ENCODE measurements at places on chromosomes 6 and 20.
A peak's percentile ranks its signal among the peaks of the same experiment; 100 is the strongest.

DNA sequence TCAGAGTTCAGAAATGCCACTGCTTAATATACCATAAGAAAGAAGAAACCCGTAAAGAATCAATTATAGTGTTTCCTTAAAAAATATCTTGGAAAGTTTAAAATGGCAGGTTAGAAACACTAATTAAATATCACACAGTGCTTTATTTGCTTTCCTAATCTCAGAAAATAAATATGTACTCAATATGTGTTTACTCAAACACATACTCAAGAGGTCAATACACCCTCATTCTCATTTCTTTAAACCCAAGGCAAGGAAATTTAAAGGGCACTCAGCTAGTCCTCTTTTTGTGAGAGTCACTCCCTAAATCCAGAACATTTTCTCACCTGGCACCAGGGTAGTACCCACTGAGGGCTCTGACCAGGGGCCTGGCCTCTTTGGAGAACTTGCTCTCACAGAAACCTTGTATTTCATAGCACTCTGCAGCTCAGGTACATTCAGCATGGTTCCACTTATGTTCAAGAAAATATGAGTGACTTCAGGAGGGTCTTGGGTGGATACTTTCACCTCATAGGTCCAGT lies 38.2 kb downstream of the ROS1 start:
- DNase-seq, result no peak

- DNase-seq, result no peak
These were observed 625.0 kb upstream of the MAN1A1 start for GRCh38 chr6:119974430-119975159.

DNA sequence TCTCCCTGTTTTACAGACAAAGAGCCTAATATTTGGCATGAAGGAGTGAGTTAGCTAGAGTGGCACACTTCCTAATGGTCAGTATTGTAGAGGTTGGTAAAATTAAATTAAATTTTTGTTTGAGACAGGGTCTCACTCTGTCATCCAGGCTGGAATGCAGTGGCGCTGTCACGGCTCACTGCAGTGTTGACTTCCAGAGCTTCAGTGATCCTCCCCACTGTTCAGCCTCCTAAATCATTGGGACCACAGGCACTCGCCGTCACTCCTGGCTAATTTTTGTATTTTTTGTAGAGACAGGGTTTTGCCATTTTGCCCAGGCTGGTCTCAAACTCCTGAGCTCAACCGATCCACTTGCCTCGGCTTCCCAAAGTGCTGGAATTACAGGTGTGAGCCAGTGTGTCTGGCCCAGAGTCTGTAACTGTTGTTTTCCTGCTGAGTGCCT lies 70.9 kb downstream of the SCAND1 start:
- no peak for DNase-seq

DNA sequence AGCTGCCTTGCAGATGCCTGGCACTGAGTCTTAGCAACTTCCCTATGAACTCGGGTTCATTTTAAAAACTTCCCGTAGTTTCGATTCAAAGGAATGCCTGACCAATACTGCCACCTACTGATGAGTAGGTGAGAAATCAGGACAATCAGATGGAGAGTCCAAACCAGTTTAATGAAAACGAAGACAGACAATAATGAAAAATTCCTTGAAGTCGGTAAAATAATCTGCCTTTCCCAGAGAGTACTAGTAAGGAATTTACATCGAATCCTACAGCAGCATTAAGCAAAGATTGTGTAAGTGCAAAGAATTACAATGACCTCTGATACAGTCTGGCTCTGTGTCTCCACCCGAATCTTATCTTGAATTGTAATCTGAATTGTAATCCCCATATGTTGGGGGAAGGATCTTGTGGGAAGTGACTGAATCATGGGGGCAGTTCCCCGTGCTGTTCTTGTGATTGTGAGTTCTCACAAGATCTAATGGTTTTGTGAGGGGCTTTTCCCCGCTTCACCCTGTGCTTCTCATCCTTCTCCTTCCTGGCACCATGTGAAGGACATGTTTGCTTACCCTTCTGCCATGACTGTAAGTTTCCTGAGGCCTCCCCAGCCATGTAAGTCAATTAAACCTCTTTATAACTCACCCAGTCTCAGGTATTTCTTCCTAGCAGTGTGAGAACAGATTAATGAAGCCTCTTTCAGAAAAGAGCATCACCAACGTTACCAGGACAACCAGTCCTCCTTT lies 134.4 kb downstream of the ARHGAP18 start:
- no peak for DNase-seq

- DNase-seq, result no peak
These were observed 23.5 kb downstream of the PLAGL2 start for GRCh38 chr20:32183947-32184635.

GRCh38 chr6:35746516-35746915 lies 9.7 kb downstream of the ARMC12 start:
- no peak for DNase-seq

- no peak for DNase-seq
These were observed 100.2 kb downstream of the TRMT11 start for GRCh38 chr6:126086560-126086959.

- peak; percentile 42 for DNase-seq
These were observed 41.8 kb downstream of the FARS2 start for GRCh38 chr6:5302995-5303622.

DNA sequence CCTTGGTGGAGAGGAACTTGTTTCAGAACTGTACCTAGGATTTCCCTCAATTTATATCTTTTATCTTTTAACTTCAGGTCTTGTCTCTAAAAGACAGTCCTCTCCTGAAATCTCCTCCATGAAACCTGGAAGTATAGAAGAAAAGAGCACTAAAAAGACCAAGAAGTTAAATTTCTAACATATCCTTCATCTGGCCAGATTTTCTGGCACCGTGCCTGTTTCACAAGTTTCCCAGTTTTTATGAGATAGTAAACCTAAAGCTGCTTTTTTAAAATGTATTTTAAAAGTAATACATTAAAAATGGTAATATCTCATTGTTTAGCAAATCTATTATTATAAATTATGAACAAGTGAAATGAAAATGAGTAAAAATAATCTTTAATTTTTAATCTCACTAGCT lies 348.3 kb upstream of the RSPO3 start:
- DNase-seq, result no peak

- no peak for DNase-seq
These were observed 67.2 kb upstream of the KIF25 start for GRCh38 chr6:167930295-167930694.

DNA sequence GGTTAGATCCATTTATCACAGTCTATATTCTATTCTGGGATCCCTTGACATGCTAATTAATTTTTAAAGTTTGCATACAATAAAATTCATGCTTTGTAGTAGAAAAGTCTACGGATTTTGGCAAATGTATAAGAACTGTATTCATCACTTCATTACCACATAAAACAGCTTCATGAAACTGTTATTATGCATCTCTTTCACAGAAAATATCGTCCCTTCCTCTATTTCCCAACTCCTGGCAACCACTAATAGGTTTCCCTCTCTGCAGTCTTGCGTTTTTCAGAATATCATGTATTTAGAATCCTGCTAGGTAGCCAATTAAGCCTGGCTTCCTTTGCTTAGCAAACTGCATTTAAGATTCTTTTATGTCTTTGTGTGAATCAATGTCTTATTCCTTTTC lies 441.3 kb upstream of the RGS17 start:
- no peak for DNase-seq

DNA sequence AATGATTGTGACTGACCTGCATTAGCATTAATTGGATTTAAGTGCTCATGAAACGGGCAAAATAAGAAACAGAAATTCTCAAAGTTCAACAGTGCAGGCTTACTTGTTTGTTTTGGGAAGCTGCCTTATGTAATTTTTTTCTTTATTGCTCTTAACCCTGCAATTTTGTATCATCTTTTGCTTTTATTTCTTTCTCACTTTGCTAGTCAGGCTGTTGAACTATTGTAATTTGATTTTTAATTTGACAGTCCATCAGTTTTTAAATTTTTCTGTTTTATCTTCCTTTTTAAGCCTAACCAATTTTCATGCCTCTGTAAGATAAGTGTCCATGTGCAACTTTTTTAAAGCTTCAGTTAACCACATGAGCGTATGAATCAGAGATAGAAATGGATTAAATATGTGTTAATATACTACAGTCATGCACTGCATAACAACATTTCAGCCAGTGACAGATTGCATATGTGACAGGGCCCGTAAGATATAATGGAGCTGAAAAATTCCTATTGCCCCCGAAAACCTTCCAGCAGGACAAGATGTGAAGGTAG lies 44.6 kb downstream of the PEX7 start:
- no peak for DNase-seq

- DNase-seq, result no peak
These were observed 77.8 kb downstream of the DLL1 start for GRCh38 chr6:170212956-170213636.

- no peak for DNase-seq
These were observed 74.0 kb upstream of the SAMD5 start for GRCh38 chr6:147434516-147434915.

DNA sequence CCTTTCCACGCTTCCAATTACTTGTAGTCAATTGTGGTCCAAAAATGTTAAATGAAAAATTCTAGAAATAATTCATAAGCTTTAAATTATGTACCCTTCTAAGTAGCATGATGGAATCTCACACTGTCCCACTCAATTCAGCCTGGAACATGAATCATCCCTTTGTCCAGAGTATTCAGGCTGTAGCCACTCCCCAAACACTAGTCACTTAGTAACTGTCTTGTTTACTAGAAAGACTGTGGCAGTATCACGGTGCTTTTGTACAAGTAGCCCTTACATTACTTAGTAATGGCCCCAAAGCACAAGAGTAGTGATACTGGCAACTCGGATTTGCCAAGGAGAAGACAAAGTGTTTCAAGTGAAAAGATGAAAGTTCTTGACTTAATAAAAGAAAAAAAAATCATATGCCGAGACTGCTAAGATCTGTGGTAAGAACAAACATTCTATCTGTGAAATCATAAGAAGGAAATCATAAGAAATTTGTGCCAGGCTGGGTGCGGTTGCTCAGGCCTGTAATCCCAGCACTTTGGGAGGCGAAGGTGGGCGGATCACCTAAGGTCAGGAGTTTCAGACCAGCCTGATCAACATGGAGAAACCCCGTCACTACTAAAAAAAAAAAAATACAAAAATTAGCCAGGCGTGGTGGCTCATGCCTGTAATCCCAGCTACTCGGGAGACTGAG lies 168.5 kb upstream of the SIM1 start:
- DNase-seq, result no peak

DNA sequence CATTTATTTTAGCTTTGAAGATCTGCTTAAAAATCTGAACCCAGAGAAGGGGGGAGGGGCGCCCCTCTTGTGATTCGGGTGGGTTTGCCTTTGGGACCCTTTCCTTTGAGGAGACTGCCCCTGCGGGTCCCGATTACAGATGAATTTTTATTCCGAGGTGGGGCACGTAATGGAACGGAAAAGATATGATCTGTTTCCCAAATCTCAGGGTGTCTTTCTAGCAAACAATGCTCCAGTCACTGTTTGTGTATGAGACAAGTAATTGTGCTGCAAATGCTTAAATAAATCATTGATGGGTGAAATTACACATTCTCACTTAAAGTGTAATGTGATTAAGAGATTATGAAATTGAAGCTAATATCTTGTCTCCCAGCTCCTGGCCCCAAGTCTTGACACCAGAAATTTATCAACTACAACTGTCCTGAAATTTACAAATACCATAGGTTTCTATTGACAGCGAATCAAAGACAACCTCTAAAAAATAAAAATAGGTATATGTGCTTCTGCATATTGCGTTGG lies 30.7 kb downstream of the TFAP2A start:
- DNase-seq, result no peak

- DNase-seq, result no peak
These were observed 16.3 kb downstream of the PDSS2 start for GRCh38 chr6:107442938-107443607.

Data from activated effector memory CD4-positive, alpha-beta T cell treated with Interleukin-2 at 50 U/mL for 16 hours (primary cell).